ENCODE measurements at places on chromosomes 16 and 17.

GRCh38 chr16:89593841-89594240 lies 18.3 kb downstream of the CPNE7 start:
- DNase-seq: no peak

DNA sequence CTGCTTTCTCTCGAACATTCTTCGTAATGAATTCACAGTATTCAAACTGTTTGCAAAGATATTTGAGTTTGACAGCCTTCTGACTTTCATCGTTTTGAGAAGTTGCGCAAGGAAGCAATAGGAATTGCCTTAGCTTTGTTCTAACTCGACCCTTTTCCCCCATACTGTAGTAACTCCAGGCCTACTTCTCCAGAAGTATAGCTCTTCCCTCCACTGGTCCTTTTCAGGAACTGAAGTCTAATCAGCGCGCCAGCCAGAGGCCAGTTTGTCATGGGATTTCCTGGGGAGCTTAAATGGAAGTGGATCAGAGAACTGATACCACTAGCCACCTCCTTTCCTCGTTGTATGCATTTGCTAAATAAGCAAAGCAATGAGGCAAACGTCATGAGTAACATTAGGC lies 27.9 kb downstream of the CDR2 start:
- no peak for DNase-seq

DNA sequence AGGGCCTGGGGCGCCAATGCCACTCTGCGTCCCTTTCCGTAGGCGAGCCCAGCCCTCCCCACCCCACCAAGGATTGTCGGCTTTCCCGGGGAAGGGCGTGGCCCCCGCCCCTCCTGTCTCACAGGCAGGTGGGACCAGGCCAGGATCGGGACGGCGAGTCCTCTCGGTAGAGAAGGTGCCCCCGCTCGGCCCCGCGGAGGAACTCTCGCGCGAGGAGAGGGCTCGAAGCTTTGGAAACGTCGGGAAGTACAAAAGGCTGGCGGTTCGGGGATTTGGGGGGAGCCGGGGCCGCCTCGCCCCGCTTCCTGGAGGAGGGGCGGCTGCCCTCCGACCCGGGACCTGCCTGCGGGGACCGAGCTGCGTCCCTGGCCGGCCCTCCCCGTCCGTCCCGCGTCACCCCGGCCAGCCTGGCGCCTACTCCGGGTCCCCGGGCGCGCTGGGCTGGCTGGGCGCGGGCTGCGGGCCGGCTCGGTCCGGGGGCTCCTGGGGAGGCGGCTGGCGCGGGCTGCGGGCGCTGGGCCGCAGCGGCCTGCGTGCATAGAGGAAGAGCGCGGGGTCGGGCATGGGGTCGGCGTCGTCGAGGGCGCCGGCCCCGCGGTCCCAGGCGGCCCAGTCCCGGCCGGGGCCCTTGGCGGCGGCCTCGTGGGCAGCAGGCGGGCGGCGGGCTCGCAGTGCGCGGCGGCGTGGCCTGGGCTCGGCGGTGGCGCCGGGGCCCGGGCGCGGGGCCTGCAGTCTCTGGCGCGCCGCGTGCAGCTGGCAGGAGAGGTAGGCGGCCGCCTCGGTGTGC lies 12.6 kb upstream of the CLUH start:
- no peak for DNase-seq

DNA sequence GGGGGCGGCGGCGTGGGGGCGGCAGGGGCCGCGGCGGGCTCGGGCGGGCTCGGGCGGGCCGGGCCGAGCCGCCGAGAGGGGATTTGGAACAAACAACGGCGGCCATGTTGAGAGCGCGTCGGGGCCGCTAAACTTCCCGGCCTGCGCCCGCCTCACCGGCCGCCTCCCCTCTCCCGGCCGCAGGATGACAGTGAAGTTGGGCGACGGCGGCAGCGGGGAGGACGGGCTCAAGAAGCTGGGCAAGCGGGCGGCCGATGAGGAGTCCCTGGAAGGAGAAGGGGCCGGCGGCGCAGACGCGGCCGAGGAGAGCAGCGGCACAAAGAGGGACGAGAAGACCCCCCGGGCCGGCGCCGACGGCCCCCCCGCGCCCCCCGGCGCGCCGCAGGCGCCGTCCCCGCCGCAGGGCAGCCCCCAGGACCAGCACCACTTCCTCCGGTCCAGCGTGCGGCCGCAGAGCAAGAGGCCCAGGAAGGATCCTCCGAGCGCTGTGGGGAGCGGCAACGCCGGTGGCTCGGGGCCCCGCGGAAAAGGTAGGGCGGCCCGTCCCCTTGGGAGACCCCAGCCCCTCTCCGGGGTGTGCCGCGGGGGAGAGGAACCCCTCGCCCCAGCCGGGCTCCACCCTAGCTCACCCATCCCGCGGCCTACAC lies 2.4 kb downstream of the CRAMP1 start:
- DNase-seq: peak; percentile 49

DNA sequence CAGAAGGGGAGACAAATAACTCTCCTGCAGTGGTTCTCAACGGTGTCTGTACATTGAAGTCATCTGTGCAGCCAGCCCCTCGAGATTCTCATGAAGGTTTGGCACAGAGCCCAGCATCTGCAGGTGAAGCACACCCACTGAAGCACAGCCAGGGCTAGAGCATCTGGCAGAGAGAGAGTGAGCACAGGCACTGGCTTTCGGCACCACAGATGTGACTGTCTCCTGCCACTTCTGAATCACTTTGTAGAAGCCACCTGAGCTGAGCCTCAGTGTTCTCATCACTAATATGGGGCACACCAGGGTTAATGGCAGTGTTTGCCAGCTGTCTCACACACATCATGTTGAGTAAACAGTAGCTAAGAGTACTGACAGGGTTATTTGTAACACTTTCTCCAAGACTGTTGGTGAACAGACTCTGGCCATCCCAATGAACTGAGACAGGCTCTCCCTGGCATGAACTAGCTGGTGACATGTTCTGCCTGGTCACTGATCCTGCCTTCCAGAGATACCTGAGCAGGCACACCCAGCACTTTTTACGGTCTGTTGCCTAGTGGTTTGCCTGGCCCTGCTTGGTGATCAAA lies 10.9 kb downstream of the HSPB9 start:
- DNase-seq: no peak

DNA sequence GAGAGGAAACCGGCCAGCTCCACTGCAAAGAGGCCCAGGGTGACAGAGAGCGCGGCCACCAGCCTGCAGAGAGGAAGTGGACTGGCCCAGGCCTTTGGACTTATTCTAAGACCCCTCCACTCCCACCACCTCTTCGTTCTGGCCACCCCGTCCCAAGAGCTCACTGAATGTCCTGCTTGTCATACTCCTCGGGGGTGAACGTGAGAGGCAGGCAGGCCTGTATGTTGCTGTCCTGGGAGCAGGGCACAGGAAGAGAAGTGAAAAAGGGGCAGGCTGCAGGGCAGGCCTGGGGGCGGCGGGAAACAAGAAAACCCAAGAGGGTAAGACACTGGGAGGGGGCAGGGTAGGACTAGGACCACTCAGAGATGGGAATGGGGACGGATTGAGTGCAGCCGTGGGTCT lies 384 bp downstream of the TMEM107 start:
- no peak for DNase-seq

GRCh38 chr16:10502776-10503175 lies 77.6 kb downstream of the EMP2 start:
- no peak for DNase-seq

DNA sequence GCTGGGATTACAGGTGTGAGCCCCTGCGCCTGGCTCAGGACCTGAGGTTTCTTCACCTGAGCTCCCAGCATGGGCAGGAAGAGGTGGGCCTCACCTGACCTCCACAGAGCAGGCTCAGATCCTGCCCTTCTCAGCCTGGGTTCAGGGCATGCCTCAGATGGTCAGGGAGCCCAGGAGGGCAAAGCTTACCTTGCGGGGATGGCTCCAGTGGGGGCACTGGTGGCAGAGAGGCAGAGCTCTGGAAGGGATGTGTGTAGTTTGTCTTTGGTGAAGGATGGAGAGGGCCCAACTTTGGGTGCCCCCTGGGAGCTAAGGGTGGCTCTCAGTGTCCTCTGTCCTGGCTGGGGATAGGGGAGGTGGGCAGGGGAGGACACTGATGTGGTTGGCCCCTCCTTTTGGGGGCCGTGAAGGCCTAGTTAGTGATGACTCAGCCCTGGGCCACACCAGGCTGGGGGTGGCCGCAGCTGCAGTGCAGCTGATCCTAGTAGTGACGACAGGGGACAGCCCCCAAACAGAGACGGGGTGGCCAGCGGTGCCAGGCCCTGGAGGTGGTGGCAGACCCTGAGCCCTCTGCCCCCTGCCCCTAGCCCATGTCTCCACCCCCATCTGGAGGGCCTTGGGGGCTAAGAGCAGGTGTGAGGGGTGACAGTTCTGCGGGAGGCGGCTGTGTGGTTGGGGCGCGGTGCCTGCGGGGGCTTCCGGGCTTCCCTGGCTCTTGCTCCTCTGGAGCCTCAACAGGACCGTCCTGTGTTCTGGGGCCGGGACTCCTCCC lies 5.8 kb downstream of the NHERF2 start:
- no peak for DNase-seq

GRCh38 chr16:85391175-85391707 lies 221.9 kb upstream of the GSE1 start:
- DNase-seq: no peak

- no peak for DNase-seq
Observed at GRCh38 chr16:53482123-53482522, 20.9 kb downstream of the AKTIP start.

DNA sequence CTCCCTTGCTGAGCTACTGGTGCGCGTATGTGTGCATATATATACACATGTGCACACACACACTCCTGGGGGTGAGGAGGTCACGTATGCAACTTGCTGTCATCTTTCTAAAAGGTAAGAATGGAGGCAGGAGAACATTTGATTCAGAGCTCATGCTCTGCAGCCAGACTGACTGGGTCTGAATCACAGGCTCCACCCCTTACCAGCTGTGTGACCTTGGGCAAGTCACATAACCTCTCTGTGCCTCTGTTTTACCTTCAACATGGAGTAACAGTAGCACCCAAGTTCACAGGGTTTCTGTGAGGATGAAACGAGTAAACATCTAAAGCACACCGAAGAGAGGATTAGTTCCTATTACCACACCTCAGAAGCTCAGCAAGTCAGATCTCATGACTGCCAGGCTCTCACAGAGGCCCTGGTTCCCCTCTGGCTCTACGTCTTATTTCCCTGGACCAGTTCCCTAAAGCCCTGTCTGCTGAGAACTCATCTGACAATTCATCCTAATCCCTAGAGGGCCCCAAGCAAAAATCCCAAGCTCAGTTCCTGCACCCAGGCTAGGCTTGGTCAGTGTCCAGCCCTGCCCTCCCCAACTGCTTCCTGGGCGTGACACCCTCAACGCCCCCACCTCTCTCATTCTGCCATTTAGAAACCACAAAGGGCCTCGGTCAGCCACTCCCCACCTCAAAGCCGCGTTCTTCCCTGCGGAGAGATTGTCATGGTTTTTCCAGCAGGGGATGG lies 28.7 kb downstream of the ABR start:
- no peak for DNase-seq

DNA sequence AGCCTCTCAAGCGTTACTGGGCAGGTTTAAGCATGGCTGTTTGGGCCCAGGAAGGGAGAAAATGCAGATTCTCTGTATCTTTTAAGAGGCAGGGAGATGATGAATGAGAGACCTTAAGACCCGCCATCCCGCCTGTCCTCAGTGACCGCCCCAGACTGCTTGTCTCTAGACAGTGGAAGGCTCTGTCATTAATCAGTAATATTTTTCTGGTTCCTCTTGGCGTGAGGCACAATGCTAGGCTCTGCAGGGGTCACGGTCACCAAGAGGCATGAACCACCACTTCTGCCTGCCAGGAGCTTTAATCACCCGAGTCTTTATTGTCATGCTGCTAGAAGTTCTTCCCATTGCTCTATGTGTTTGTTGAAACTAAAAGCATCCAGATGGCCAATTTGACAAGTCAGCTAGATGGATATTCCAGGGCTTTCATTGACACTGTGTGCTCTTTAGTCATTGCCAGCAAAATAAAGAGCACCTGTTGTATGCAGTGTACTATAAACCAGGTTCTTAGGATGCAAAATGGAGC lies 3.2 kb downstream of the SLC6A2 start:
- no peak for DNase-seq

- DNase-seq: peak; percentile 12
Observed at GRCh38 chr17:30476726-30477082, 504 bp upstream of the GOSR1 start.

GRCh38 chr17:57268181-57268580 lies 11.9 kb downstream of the MSI2 start:
- DNase-seq: no peak

GRCh38 chr17:80026359-80027042 lies 9.2 kb downstream of the TBC1D16 start:
- DNase-seq: no peak

- DNase-seq: no peak
Observed at GRCh38 chr16:22672830-22673210, 141.1 kb upstream of the HS3ST2 start.

DNA sequence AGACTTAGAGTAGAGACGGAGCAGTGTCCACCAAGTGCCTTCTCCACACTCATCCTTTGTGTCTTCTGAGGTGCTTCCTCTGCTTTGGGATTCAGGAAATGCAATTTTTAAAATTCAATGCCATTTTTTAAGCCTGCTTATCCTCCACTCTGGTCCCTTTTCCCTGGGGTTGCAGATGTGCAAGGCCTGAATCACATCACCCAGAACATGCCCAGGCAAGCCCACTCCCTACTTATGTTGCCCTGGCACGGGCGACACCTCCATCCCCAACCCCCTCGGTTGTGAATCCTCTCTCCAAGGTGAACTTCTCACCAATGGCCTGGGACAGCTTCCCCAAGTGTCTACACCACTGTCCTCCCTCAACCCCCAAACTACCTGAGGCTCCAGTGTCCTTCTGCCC lies 116.2 kb downstream of the C17orf67 start:
- DNase-seq: no peak

GRCh38 chr17:40516581-40517285 lies 15.3 kb upstream of the TNS4 start:
- no peak for DNase-seq

DNA sequence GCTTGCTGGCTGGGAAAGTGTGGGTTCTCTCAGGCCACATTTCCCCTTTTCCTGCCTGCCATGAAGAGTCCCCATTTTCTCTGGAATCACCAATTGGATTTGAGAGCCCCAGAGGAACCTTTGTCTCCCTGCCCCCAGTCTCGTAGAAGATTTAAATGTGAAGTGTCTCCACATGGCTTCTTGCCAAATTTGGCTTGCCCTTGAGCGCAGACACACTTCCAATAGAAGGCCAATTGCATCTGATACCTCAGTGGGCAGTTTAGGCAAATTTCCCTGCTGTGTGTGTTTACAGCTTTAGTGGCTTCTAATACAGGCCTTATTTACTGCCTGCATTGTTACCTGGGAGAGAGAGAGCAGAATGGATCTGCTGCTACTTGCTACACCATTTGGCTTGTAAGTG lies 29.7 kb downstream of the CDK5R1 start:
- DNase-seq: no peak

DNA sequence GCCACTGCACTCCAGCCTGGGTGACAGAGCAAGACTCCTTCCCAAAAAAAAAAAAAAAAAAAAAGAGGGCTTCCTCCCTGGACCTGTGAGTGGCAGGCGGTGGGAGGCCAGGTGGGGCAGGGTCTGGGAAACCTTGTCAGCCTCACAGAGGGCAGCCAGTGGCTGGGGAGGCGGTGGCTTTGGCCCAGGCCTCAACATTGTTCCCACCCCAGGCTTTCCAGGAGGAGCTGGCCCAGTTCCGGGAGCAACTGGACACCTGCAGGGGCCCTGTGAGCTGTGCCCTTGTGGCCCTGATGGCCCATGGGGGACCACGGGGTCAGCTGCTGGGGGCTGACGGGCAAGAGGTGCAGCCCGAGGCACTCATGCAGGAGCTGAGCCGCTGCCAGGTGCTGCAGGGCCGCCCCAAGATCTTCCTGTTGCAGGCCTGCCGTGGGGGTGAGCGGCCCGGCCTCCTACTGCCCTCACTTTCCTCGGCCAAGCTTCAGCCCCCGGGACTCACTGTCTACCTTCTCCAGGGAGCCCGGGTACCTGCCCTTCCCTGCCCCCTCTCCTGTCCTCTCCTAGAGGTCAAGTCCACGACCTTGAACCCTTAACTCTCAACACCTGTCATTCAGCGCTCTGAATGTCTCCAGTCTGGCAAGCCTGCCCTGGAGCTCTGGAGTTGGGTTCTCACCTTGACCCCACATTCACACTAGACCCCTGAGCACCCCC lies 12.4 kb downstream of the ZNF213 start:
- no peak for DNase-seq
